ENCODE measurements at places on chromosomes 12 and 14. TPM values are rescaled to one million over a fixed set of nuclear protein-coding genes. Genes with fewer than 3 reads are reported as not detected.
A peak's percentile ranks its signal among the peaks of the same experiment; 100 is the strongest.

DNA sequence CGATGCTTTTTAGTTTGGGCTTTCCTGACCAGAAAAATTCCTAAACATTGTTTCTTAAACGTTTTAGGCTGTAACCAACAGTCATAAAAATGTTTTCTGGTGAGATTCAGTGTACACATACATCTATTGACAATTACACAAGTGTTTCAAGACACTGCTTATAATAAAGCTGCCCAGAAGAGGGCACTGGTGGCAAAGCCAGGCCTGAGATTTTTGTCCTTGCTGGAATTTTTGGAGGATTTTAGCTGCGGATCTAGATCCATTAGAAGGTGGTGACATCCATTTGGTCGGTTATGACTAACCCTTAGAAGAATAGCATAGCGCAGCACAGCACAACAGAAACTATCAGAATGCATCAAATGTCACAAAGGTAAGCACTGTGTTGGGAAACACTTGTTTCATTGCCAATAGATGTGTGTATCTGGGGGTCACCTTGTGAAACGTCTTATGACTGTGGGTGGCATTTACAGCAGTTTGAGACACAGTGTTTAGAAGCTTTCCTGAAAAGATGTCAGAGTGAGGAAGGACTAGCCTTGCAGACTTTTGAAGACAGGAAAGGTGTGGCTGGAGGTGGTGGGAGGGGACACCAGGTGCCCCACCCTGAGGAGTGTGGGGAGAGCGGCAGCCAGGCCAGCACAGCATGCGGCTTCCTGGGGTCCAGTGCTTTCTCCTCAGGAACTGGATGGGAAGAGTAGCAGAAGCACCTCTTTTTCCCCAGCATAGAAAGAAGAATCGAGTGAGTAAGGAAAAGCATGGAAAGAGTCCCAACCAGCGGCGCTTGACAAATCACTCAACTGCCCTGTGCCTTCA is 54.7 kb upstream of the FKBP4 start:
- H3K4me1 ChIP-seq = peaks cover 8% of the 10 kb centered on the region
- H3K27me3 ChIP-seq = no peaks in the 10 kb centered on the region
- no peak overlapping the region for H3K27ac ChIP-seq

DNA sequence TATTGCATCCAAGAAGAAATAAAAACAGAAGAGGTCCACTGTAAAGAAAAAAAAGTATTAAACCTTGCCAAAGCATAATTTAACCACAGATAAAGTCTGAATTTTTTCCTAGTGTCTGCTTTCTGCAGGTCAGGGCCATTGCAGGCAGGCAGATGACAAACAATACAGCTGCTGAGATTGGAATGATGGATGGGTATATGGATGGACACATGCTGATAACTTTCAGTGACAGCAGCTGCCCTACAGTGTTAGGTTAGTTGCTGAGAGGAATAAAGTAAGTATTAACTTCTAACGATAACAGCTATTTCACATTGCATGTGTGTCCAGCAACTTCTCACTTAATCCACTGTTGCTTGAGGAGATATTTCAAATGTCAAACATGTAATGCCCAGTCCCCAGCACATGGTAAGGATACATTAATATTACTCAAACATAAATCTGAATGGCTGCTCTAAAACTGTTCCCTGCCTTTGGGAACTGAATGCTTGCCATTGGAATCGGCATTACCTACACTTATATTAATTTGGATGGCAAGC is 515.3 kb downstream of the RMST start:
- no peak overlapping the region for H3K4me3 ChIP-seq
- H3K36me3 ChIP-seq = no peaks in the 10 kb centered on the region

DNA sequence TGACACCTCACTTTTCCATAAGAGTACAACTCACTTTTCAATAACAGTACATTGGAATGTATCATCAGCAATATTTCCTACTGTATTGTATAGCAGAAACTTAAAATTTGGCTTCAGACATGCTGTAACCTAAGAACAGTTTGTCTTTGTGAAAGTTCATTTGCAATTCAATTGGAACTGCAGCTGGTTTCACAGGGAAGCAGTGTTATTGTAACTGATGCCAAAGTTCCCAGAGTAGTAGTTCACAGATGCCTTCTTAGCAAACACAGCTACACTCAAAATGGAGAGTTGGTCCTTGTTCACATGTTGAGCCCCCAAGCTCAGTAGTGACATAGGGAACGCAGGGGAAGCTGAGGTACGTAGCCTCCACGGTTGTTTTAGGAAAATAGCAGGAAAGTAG is 23.3 kb downstream of the PPP1R36 start:
- H3K36me3 ChIP-seq = no peaks in the 10 kb centered on the region
- H3K4me3 ChIP-seq = no peak overlapping the region
- peaks cover 8% of the 10 kb centered on the region for H3K4me1 ChIP-seq
- DNase-seq = no peak

DNA sequence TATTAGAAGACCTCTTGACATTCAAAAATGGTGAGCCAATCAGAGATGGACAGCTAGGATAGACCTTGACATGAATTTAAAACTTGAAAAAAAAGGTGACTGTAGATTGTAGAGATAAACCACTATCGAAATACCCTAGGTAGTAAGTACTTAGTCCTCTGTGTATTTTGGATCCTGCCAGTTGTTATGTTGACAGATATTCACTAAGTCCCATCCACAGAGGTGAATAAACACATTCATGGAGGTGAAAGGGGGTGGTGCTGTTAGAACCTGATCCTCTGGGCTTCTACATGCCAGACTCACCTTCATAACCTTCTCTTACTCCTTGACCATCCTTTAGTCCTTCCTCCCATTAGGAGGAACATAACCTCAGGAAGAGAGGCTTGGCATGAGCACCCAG is 72.3 kb downstream of the OTX2 start:
- no peaks in the 10 kb centered on the region for H3K36me3 ChIP-seq
- H3K27ac ChIP-seq = no peak overlapping the region
- no peak for DNase-seq
- no peaks in the 10 kb centered on the region for H3K4me1 ChIP-seq
- no peaks in the 10 kb centered on the region for H3K27me3 ChIP-seq

DNA sequence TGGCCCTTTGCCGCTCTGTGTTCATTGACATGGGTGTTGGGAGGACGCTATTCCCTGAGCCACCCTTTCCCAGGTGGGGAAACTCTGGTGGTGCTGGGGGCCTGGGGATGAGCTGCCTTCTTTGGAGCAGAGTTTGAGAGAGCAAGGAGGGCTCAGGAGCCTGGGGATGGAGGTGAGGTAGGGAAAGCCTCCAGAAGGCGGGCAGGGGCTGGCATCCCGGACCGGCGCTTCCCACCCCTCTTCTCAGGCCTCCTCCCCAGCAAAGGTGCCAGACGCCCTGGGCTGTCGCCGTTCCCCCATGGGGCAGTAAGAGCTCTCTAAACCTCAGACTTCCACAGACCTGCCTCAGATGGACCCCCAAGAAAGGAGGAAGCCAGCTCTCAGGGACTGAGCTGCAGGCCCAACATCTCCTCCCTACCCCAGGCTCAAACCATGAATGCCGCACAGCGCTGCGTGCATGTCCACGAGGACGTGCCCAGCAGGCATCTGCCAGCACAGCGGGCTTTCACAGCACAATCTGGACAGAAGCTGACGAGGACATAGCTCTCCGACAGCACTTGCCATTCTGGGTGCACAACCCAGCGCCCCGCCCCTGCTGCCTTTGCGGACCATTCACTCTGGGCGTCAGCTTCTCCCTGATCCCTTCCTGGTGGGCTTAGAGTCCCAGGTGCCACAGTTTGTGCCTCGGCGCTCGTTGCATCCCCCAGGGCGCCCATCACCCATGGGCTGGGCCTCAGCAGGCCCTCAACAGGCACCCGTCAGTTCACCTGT is 14.9 kb upstream of the TTC7B start:
- H3K4me3 ChIP-seq = no peak overlapping the region
- no peak overlapping the region for H3K27ac ChIP-seq
- H3K4me1 ChIP-seq = peaks cover 12% of the 10 kb centered on the region
- no peak for DNase-seq
- H3K36me3 ChIP-seq = no peaks in the 10 kb centered on the region

DNA sequence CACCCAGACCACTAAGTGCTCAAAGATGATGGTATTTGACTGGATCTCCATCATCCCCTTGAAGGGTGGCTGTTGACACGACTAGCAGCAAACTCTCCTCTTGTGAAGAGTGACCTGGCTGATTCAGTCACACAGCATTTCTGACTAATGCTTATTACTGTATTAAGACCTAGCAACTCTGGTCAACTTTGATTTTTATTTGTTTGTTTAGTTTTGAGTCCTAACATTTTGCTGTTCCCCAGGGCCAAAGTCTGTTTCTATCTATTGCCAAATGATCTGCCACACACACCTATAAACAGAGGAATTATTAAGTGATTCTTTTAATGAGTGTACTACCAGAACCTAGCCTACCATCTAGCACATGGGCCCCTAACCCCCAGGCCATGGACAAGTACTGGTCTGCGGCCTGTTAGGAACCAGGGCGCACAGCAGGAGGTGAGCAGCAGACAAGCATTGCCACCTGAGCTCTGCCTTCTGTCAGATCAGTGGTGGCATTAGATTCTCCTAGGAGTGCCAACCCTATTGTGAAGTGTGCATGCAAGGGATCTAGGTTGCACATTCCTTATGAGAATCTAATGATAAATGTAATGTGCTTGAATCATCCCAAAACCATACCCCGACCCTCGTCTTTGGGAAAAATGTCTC is 120.0 kb downstream of the RPS6KA5 start:
- no peak for DNase-seq
- no peaks in the 10 kb centered on the region for H3K27me3 ChIP-seq
- no peaks in the 10 kb centered on the region for H3K36me3 ChIP-seq
- no peak overlapping the region for H3K27ac ChIP-seq

The SLC17A8 gene
- 9.3 TPM for polyA plus RNA-seq

The KCNA5 gene
- 5.8 TPM for polyA plus RNA-seq

GRCh38 chr14:80324649-80325048 is 113.3 kb upstream of the DIO2 start:
- no peak overlapping the region for H3K4me3 ChIP-seq
- no peaks in the 10 kb centered on the region for H3K4me1 ChIP-seq
- no peaks in the 10 kb centered on the region for H3K27me3 ChIP-seq
- H3K27ac ChIP-seq = no peak overlapping the region

DNA sequence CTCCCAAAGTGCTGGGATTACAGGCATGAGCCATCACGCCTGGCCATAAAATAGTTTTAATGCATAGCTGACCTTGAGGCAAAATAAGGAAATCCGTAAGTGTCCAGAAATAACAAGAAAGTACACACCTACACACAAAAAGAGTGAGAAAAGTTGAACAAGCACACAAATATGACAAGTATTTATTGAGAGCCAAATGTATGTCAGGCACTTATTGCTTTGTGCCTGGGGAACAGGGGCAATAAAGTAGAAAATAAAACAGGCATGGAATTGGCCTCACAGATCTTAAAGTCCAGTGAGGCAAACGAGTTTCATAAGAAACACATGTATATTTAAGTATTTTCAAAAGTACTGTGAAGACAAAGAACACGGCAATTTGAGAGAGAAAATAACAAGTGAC is 103.7 kb downstream of the ERGIC2 start:
- H3K27ac ChIP-seq = no peak overlapping the region
- no peaks in the 10 kb centered on the region for H3K27me3 ChIP-seq
- no peak for DNase-seq
- H3K4me3 ChIP-seq = no peak overlapping the region
- H3K4me1 ChIP-seq = no peaks in the 10 kb centered on the region

DNA sequence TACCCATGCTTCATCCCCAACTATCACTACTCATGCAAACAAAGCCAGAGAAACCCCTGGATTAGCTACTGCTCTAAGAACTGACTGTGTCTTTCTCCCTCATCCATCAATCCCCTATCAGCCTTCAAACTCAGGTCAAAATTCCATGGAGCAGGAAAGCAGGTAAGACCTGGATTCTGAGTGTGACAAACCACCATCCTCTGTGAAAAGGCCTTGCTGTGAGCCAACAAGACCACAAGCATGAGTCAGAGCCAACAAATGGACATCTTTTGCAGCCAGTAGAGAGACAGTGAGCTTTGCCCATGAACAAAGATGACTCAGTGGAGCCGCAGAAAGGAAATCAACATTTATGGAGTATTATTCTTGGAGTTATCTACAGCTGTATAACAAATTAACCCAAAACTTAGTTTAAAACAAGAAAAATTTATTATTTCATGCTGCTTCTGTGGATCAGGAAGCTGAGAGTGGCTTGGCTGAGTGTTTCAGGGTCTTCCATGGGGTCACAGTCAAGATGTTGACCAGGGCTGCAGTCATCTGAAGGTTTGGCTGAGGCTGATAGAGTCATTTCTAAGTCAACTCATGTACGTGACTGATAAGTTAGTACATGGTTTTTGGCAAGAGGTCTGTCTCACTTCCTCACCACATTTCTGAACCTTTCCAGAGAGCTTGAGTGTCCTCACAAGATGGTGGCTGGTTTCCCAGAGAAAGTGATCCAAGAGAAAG is 61.1 kb downstream of the PITPNM2 start:
- no peak for DNase-seq
- H3K36me3 ChIP-seq = no peaks in the 10 kb centered on the region
- no peak overlapping the region for H3K27ac ChIP-seq
- H3K27me3 ChIP-seq = no peaks in the 10 kb centered on the region
- peaks cover 23% of the 10 kb centered on the region for H3K4me1 ChIP-seq

The TAS2R7 gene
- not detected for polyA plus RNA-seq

DNA sequence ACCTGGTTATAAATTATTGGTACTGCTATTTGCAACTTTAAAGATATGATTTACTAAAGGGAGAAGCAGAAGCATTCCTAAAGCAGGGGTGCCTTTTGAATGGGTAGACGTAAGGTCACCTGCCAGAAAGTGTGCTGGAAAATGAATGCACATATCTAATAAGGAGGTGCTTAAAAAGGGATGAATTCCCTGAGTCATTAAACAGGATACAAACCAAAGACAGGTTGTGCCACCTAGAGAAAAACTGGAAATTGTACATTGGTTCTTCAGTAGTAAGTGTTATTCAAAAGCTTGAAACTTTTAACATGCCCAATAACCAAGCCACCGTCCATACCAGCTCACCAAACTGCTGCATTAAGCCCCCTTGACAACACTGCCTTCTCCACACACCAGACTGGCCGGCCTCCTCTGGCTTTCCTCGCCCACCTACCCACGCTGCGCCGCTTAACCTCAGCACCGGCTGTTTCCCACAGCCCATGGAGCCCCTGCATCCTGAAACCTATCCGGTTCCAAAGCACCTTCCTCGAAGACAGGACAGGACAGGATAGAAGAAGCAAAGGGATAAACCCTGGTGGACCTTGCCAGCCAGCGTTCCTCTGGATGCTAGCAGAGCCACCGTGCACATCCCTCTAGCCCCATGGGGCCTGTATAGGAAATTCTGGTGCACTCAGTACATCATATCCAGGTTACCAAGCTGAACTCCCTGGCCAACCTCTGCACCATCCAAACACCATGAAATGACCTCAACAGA is 201.5 kb upstream of the CAND1 start:
- H3K36me3 ChIP-seq = no peaks in the 10 kb centered on the region
- H3K4me3 ChIP-seq = peak overlapping the region; percentile 55
- no peak overlapping the region for H3K27ac ChIP-seq
- DNase-seq = no peak
- H3K4me1 ChIP-seq = peaks cover 13% of the 10 kb centered on the region

Data from spinal cord (tissue), 10 donors.